Activated CD4-positive, alpha-beta T cell treated with anti-CD3 and anti-CD28 coated beads for 4 hours (primary cell): ENCODE measurements at places on chromosomes 11 and 22.

DNA sequence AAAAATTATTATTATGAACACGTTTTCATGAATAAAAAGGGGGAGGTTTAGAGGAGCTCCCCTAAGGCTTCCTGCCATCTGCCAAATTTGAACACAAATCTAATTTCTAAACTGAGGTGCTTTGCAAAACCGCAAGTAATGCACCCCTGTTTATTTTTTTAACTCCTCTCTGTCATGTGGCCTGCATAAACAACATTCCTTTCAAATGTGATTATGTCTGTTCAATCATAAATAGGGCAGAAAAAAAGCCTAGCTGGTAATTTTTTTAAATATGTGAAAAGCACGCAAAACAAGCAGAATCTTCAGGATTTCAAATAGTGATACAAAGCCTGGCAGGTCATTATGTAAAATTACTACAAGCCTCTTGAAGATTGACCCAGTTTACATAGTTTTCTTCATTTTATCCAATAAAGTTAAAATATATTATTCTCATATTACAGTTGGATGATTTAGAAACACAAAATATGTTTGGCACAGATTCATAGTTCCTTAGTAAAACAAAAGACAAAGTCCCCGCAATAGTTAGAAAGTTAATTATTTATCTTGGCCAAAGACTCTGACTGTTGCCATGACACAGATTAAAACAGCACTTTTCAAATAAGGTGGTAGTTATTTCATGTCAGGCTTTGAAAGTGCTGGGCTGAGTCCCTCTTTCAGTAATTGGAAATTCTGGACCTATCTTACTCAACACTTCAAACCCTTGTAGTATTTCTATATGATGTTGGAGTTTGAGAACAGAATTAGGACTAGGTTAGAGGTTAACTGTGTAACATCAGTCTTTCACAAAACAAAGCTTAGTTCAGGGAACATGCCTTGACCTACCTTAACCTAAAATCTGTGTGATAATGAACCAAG is 200.3 kb upstream of the MPPED2 start:
- DNase-seq: no peak

- no peak for DNase-seq
Measured at GRCh38 chr11:3046190-3046589, 11.0 kb downstream of the CARS1 start.

GRCh38 chr22:48240148-48240934 is 1477.9 kb downstream of the TBC1D22A start:
- no peak for DNase-seq

- no peak for DNase-seq
Measured at GRCh38 chr11:131522851-131523250, 152.4 kb downstream of the NTM start.

DNA sequence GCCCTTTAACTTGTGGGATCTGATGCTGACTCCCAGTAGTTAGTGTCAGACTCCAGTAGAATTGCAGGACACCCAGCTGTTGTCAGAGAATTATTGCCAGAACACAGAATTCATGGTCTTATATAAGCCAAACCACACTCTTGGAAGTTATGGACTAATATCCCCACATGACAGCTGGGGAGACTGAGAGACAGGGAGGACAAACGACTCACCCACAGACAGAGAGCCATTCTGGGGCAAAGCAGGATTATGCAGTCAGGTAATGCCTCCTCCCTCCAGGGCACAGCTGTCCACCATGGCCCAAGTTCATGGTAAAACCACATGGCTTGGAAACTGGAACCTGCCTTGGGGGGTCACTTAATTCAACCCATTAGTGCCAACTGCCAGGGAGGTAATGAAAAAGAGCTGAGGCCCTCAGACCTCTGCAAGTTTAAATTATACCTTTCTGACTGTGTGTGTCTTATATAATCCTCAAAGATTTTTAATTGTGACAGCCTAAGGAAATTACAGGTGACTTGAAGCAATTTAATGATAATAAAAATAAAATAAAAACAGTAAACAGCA is 299.5 kb downstream of the BUD13 start:
- no peak for DNase-seq

- DNase-seq: no peak
Measured at GRCh38 chr11:106160494-106160893, 83.0 kb downstream of the AASDHPPT start.

DNA sequence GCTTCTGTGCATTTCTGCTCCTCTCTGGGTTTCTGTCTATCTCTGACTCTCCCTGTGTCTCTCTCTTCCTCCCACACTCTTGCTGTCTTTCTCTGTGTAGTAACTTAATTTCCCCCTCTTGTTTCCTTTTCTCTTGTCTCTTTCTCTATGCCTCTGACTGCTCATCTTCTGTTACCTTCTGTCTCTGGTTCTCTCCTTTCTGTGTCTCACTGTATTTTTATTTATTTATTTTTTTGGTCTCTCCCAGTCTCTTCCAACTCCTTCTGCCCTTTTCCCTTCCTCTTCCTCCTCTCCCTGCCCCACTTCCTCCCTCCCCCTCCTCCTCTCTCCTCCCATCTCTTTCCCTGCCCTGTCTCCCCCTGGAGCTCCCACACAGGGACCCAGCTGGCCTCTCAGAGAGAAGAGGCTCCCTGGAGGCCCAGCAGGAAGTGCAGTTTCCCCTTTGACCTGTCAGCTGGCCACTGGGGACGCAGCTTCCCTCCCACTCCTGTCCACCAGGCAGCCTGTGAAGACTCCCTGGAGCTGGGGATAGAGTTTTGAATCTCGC is 38.3 kb upstream of the MYH9 start:
- no peak for DNase-seq

DNA sequence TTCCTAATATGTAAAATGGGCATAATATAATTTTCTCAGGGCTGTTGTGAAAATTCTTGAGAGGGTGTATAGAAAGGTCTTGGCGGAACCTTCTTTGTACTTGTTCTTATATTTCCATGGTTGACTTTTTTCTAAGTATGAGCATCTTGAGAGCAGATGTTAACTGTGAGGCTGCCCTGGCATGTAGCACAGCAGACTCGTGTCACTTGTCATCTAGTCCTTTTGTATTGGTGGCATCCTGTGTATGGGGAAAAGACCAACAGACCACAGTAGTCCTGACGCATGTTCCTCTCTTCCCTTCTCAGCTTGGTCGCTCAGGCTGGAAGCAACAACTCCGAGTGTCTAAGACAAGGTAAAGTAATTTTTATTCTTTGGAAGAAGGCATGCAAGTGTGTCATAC is 153.8 kb upstream of the ZBED5 start:
- DNase-seq: no peak

DNA sequence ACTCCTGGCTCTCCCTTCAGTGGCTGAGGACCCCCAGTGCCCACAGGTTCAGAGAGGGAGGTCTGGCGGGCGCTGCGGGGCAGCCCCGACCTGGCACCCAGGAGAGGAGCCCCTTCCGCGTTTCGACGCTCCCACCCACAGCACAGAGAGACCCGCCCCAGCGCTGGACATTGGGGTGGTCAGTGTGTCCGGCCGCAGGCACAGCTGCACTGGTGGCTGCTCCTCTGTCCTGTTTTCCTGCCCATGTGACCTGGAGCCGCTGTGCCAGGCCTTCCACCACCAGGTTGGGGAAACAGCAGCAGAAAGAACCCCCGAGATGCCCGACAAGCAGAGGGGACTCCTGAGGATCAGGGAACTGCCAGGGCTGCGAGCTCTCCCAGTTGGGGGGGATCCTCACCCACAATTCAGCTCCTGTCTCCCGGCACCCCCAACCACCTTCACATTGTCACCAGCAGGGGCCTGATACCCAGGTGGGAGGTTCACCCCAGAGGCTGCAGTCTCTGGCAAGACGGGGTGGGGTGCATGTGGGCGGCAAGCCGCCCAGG is 13.6 kb downstream of the KRTAP5-5 start:
- no peak for DNase-seq
